ENCODE measurements at places on chromosomes 7 and 10. TPM values are rescaled to one million over a fixed set of nuclear protein-coding genes. Genes with fewer than 3 reads are reported as not detected.

Gene PNLIPRP2
- not detected for total RNA-seq

Gene ENTPD1
- total RNA-seq = 0.26 TPM

Gene BMPER
- total RNA-seq = not detected

Gene ZC3HAV1L
- 4.5 TPM for total RNA-seq

Gene RAB19
- 5.2 TPM for total RNA-seq

Gene ADAM12
- not detected for total RNA-seq

Gene AGBL3
- total RNA-seq = 2.6 TPM

Gene AP3M1
- 39.1 TPM for total RNA-seq

DNA sequence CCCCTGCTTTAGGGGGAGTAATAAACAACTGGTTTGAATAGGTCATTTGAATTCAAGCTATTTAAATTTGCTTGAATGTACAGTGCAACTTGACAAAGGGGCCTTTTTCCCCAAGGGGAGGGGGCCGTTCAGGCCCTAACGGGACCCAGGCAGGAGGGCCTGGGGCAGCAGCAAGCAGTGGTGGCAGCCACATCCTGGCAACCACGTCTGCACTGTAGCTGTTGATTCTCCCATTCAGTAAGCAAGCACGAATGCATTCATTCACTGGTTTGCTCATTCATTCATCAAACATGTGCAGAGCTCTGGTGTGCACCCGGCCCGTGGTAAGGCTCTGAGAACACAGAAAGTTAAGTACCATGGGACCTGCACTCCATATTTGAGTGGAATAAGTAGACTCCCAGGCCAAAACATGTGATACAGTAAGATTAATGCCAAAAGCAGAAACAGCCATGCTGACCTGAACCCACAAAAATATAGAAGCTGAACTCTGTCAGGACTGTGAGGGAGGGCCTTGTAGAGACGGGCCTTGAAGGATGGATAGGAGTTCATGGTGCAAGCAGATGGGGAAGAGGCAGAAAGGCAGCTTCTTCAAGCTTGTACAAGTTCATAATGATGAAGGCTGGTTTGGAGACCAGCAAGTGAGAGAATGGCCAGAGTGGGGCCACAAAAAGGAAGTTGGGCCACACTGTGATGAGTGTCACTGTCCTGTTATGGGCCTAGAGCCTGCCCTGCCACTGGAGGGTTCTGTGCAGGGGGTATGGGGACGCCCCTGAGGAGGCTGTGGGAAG lies 29.3 kb upstream of the C10orf53 start:
- DNase-seq = no peak

DNA sequence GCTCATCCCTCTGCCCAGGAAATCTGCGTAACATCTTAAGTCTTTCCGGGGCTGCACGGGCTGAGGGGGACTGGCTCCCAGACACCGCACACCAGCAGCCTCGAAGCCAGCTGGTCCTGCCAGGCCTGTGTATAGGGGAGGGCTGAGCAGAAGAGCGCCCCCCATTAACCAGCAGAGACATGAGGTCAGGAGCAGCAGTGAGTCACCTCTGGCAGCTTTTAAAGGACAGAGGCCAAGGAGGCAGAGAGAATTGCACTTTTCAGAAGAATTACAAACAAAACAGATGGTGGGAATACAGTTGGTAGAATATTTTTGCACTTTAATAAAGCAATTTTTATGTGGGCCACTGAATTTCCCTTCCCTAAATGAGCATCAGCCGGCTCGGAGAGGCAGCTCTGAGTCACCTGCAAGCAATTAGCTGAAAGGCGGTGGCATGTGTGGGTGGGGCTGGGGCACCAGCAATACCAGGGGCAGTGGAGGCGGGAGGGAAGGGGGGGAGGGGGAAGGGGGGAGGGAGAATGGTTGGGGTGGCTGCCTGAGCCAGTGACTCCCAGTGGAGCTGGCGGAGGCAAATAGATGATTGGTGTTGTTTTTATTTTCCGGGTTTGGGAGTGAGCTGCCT lies 39.1 kb downstream of the GOLGA7B start:
- DNase-seq = peak; percentile 32

- DNase-seq = peak; percentile 9
Measured at GRCh38 chr10:34780818-34781380, 34.2 kb downstream of the PARD3 start.

- DNase-seq = no peak
Measured at GRCh38 chr10:31760674-31761081, 168.0 kb downstream of the ARHGAP12 start.

DNA sequence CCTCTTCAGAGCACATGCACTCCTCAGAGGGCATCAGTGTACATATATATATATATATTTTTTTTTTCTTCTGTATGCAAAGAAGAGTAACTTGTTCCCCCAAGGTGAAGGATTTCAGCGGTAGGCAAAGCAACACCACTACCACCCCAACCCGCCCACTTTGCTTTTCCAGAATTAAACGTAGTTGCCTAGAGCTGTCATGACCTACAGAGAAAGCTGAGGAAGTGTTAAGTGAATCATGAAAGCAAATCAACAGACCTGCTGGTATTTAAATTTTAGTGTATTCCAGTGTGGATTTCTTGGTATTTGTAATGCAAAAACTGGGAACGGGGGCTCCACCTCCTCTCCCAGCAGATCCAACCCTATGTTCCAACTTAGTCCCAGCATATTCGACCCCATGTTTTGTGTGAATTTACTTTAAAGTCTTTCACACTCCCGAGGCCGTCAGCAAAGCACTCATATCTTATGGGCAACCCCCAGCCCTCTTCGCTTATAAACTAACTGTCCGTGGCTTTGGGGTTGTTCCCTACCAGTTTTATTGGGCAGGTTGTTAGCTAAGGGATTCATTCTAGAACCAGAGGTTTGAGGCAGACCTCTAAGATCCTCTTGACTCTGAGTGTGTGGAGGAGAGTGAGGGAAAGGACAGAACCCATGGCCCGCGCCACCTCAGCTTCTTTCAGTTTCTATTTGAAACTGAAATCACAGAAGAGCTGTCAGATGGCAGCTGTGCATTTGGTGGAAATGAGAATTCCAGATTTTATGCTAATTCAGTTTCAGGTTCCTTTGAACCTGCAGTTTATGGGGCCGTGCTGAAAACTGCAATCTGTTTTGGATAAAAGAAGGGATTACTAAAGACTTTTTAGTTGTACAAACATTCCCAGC lies 450.2 kb upstream of the GALNT17 start:
- DNase-seq = peak; percentile 32

DNA sequence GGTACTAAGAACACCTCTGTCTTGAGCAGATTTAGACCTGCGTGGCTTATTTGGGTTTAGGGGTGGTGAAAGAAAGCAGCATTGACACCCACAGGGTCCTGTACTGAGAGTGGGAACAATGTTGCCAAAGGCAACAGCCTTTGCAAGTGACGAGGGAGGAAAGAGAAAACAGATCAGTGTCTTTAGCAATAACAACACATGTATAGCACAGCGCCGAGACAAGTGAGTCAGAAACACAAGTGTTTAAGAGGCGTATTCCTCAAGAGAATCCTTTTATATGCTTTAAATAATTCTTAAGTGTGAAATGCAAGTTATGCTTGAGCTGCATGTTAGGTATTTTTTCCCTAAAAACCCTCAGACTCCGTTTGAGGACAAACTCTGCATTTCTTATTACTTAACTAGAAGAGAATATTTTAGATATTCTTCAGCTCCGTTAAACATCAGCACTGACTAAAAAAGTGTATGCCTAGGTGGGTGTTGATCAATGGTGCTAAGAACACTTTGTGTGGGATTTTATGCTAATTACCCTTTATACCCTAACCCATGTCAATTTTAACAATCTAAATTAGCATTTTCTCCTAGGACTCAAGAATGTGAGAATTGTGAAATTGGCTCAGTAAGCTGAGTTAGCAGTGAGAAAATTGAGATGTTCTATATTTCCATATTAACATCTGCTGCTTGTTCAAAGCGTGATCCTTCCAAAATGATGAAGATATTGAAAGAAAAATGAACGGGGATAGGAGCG lies 1095.4 kb upstream of the CELF2 start:
- DNase-seq = no peak

- no peak for DNase-seq
Measured at GRCh38 chr7:139725077-139725476, 52.7 kb downstream of the HIPK2 start.

DNA sequence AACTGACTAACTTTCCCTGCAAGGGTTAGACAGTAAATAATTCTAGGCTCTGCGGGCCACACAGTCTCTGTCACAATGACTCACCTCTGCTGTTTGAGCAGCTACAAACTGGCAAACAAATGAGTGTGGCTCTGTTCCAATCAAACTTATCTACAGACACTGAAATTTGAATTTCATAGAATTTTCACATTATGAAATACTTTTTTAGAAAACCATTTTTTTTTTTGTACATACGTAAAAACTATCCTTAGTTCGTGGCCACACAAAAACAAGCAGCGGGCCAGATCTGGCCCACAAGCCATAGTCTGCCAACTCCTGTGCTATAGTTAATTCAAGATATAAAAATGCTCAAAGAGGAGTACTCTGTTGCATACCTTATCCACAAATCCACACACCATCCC lies 32.6 kb downstream of the PIP4K2A start:
- peak; percentile 75 for DNase-seq

DNA sequence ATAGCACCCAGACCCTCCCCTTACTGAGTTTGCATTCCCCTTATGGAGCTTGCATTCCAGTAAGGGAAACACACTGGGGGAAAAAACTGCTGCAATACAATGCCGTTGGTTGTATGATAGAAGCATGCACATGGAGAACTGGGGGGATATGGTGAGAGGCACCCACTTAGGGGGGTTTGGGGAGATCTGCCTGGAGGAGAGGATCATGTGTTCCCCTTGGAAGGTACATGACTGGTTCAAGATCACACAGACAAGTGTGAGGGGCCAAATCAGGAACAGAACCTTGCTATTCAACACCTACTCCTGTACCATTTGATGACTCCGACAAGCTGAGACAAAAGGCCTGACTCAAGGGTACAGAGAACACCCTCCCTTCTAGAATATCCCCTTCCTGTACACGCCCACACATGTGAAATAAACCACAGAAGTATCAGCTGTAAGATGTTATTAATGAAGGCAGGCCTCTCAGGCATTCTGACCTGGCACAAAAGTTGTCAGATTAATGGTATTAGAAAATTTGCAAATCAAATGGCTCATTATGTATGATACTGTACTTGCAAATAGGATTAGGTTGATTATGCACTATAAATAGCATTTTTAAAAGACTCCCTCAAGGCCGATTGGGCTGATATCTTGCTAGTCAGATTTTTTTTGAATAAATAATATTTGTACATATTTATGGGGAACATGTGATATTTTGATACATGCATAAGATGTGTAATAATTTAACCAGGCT lies 122.2 kb downstream of the NPY start:
- DNase-seq = peak; percentile 7

- no peak for DNase-seq
Measured at GRCh38 chr7:8425223-8425622, 8.2 kb upstream of the NXPH1 start.

- no peak for DNase-seq
Measured at GRCh38 chr10:42962110-42962901, 114.6 kb upstream of the RET start.

DNA sequence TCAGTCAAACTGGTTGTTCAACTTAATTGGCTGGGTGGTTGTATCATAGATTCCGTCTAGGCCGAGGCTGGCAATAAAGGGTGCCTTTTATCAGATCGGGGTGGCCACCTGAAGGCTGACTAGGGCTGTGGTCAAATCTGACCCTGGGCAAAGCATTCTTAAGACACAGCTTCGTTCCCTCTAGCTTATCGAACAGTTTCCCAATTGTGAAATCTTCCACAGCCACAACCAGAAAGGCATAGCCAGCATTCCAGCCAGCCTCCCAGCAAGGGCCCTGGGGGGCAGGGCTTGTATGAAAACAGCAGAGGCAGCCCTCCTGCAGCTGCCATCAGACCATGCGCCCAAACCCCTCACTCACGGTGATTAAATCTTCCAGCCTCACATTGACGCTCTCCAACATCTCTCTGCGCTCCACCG lies 42.5 kb upstream of the TMEM213 start:
- DNase-seq = no peak

- no peak for DNase-seq
Measured at GRCh38 chr7:139181404-139181803, 49.6 kb upstream of the UBN2 start.

- no peak for DNase-seq
Measured at GRCh38 chr10:124338276-124338925, 80.3 kb downstream of the OAT start.

DNA sequence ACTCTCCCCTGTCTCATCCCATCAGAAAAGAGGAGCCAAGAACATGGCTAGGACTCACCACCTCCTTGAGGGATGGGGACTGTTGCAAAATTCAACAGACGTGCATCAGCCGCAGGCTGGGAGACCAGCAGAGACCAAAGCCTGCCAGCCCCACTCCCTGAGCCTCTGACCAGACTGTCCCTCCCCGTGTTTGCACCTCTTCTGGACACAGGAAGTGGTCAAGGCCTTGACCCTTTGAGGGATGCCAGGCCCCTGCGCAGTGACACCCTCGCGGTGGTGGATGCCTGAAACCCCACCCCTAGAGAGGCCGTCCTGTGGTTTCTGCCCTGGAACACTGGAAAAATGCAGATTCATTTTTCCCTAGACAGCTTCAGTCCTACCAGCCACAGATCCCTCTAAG lies 128.4 kb upstream of the TCF7L2 start:
- DNase-seq = no peak

Measured in activated naive CD4-positive, alpha-beta T cell treated with anti-CD3 and anti-CD28 coated beads for 36 hours (primary cell).